ENCODE measurements at places on chromosomes 12 and 14.

GRCh38 chr12:111749391-111749790 is 17.3 kb upstream of the ALDH2 start:
- DNase-seq, result no peak

DNA sequence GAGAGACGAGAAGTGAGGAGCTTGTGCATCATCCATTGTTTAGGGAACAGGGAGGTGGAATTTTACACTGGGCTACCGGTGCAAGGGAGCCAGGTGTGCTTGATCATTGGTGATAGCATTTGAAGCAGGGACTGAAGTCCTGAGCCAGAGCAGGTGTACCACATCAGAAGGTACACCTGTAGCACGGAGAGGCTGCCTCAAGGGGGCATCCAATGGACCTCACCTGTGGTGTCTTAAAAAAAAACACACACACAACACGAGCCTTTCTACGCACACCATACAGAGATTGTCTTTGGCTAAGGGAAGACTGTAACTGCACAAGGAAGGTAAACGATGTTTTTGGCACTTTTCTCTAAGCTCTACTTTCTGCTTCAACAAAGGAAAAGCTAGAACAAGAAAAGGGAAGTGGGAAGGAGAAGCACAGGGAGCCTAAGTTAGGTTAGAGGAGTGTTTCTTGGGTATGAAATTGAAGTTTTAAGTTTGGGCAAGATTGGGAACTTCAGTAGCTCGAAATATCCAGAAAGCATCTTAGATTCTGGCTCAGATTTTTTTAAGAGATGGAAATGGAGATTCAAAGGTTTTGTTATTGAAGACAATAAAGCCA is 334.3 kb upstream of the FBXO33 start:
- no peak for DNase-seq

GRCh38 chr14:20791187-20791586 is 10.1 kb downstream of the RNASE6 start:
- DNase-seq, result no peak

GRCh38 chr12:119589097-119589496 is 4.5 kb upstream of the TMEM233 start:
- no peak for DNase-seq

DNA sequence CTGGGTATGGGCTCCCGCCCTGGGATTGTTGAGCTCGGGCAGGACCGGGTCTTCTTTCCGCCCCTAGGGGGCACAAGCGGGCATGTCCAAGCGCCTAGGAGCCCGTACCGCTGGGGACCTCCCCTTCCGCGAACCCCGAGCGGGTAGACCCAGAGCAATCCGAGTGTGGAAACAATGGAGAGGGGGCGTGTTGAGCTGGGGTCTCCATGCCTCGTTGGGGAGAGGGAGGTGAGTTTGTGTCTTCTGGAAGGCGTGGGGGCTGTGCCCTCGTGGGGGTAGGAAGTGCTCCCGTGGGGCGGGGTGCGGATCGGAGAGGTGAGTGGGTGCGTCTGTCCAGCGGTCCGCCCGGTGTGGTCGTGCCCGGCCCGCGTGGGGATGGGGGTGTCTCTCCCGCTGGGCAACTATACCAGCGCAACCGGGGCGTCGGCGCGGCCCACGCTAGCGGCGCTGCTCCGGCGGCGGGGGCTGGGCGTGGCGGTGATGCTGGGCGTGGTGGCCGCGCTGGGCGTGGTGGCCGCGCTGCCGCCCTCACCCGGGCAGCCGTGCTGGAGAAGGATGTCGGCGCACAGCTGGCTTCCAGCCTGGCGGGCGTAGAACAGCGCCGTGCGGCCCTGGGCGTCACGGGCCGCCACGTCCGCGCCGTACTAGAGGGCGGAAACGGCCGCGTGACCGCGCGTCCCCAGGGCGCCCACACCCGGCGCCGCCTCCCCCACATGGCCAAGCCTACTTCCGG is 12.2 kb downstream of the AGAP2 start:
- no peak for DNase-seq

DNA sequence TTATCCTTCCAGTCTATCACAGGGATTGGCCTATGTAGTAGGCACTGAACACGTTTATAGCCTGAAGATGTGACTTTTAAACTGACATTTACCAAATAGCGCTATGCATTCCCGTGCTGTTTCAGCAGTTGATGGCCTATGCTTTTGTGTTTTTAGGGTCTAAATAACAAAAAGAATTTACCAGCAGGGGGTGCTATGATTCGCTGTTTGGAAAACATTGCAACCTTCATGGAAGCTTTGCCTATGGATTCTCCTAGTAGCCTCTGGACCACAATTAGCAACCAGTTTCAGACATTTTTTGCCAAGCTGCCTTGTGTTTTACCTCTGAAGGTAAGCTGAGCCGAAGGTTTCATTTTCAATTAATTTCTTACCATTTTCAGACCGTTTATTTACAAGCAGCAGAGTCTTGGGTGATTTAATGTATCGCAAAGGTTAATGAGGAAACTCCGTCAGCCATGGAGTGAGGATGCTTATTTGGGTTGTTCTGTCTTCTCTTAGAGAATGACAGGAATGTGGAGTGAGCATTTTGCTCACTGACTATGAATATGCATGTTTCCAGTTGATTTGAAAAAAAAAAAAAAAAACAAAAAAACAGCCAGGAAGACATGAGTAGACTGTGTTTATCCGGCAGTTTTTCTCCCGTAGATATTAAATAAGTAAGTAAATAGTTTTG is 133.1 kb downstream of the PRIMA1 start:
- peak; percentile 5 for DNase-seq

DNA sequence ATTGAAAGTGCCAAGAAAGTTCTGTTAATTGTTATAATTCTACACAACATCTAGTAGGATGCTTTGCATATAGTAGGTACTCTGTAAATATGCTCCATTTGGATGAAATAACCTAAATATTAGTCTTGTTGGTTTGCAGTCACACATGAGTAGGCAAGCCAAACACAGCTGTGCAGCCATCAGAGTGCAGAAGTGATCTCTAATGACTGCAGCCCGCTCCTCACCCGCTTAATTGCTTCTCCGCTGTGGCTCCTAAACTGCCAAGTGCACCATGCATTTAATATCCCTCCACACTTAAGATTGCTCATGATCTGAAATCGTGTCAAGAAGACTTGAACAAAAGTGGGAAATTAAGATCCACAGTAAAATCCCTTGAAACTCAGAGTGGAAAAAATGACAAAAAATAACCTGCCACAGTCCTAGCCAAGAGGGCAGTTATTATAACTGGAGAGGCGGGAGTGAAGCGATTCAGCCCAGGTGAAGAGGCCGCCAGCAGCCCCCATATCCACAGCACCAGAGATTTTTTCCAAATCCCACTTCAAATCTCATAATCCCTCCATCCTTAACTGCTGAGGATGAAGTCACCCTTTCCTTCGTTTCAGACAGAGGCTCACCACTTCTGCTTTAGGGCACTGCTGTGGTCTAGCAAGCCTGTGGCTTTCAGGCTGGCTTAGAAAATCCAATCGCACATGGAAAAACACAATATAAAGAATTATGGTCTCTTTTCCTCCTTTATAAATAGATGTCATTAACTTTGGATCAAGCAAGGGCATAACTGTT is 69.5 kb downstream of the TMEM30B start:
- DNase-seq, result no peak
